ENCODE measurements at places on chromosomes 5 and 9.
A peak's percentile ranks its signal among the peaks of the same experiment; 100 is the strongest.

- DNase-seq = no peak
These were observed 53.0 kb upstream of the RFX3 start for GRCh38 chr9:3578786-3579185.

GRCh38 chr9:123508048-123508447, 152.1 kb downstream of the CRB2 start:
- no peak for DNase-seq

GRCh38 chr5:56233230-56233629, at the start of gene ANKRD55:
ANKRD55 (minus strand) TSS chr5:56233330; CDS start chr5:56232913, 417 bp downstream.
- peak; percentile 34 for DNase-seq

DNA sequence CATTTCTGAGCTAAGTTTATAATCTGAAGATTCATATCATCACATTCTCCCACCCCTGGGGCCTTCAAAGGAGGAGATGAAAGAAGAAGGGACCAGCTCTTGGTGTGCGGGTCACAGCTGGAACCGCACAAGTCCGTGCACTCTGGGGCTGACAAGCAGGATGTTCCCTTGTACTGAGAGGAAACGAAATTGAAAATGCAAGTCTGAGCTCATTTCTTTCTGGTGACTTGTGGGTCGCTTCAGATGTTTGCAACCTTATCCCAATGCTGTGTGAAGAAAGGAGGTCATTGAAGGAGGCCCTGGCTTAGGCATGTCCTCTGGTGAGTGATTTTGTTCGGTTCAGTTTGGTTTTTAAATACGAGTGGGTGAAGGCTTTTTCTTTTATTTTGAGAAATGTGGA, 59.6 kb downstream of the C9orf152 start:
- DNase-seq = no peak

GRCh38 chr9:83642793-83643192, 19.9 kb downstream of the IDNK start:
- DNase-seq = no peak

DNA sequence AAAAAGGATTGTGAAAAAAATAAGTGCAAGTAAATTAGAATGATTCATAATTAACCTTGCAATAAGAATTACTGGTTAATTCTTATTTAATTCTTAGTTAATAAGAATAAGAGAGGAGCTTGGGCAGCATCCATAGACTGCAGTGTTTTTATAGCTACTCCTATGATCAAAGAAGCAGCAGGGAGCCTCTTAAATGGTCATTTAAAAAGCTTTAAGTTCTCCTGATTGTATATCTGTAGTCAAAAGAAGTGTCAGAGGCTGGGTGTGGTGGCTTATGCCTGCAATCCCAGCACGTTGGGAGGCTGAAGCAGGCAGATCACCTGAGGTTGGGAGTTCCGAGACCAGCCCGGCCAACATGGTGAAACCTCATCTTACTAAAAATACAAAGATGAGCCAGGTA, 14.4 kb downstream of the ACER2 start:
- DNase-seq = no peak

GRCh38 chr5:178537467-178538371, 52.5 kb downstream of the COL23A1 start:
- no peak for DNase-seq

DNA sequence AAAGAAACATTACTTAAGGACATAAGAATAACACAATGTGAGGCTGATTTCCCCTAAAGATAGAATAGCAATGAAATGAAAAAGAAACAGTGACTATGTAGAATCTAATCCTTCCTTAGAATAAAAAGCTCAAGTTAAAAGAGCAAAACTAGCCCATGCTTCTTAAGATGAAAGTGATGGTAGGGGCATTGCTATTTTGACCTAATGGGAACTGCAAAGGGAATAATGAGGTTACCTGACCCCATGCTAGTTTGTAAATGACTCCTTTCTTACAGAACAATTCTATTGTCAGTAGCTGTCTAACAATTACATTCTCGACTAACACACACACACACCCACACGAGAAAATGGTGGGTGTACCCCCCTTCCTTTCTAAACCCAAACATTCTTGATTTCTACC, 575.8 kb downstream of the CSNK1G3 start:
- DNase-seq = no peak
